ENCODE measurements at places on chromosomes 7 and 10. TPM values are rescaled to one million over a fixed set of nuclear protein-coding genes. Genes with fewer than 3 reads are reported as not detected.

Gene PBLD
- 2.2 TPM for total RNA-seq

GRCh38 chr7:144720149-144720548 lies 115.7 kb downstream of the TPK1 start:
- no peak for DNase-seq

Gene GUSB
- 101 TPM for total RNA-seq

DNA sequence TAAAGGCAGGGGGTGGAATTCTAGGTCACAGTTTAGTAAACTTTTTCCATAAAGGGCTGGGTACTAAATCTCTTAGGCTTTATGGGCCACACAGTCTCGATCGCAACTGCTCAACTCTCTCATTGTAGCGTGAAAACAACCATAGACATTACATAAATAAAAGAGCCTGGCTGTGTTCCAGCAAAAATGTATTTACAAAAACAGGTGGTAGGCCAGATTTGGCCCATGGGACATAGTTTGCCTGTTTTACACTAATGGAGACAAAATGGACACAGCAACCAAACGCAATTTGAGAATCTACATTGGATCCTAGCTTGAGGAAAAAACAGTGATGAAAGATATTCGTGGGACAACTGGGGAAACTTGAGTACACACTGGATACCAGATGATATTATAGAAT lies 23.2 kb upstream of the MALSU1 start:
- no peak for DNase-seq

Gene CNNM1
- total RNA-seq, result not detected

Gene IFRD1
- total RNA-seq, result 75.3 TPM

- DNase-seq, result no peak
Measured at GRCh38 chr7:26356929-26357798, 65.5 kb downstream of the SNX10 start.

Gene AKR1C1
- total RNA-seq, result 75.9 TPM

GRCh38 chr7:128889121-128889520 lies 21.4 kb downstream of the KCP start:
- no peak for DNase-seq

Gene CPA1
- 9.7 TPM for total RNA-seq

Gene AS3MT
- total RNA-seq, result 0.29 TPM

- DNase-seq, result no peak
Measured at GRCh38 chr7:5404421-5404826, 19.2 kb downstream of the TNRC18 start.

- no peak for DNase-seq
Measured at GRCh38 chr7:85023916-85024315, 162.9 kb downstream of the SEMA3D start.

Gene UPK3B
- 0.38 TPM for total RNA-seq

Gene ANKRD7
- not detected for total RNA-seq

GRCh38 chr7:40749877-40750276 lies 615.1 kb downstream of the SUGCT start:
- no peak for DNase-seq

DNA sequence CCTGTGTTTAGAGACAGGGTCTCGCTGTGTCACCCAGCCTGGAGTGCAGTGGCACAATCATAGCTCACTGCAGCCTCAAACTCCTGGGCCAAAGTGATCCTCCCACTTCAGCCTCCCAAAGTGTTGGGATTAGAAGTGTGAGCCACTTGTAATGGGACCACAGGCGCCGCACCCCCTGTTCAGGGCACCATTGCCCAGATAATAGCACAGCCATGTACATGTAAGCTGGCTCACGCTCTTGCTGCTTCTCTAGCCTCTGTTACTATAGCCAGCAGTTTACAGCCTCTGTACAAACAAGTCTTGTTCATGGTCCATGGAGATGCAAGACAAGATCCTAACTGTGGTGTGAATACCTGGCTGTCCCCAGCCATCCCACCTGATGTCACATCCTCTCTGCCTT lies 4.2 kb upstream of the MLXIPL start:
- DNase-seq, result no peak

DNA sequence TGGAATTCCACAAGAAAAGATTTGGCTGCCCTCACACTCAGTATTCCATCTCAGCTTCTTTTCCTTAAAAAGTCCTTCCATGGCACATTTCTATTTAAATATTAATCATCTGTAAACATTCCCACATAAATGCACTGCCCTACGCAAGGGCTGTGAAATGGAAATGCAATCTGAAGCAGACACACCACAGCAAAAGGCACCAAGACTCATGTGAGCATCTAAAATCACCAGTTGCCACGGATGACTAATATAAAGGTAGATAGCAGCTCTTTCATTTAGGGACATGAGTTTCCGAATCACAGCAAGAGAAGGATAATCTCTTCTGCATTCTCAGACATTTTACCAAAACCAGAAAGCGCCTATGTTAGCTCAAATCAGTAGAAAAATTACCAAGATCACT lies 31.6 kb downstream of the COA1 start:
- DNase-seq, result no peak

Gene TRIM56
- 29.7 TPM for total RNA-seq

Gene ADCYAP1R1
- total RNA-seq, result not detected

DNA sequence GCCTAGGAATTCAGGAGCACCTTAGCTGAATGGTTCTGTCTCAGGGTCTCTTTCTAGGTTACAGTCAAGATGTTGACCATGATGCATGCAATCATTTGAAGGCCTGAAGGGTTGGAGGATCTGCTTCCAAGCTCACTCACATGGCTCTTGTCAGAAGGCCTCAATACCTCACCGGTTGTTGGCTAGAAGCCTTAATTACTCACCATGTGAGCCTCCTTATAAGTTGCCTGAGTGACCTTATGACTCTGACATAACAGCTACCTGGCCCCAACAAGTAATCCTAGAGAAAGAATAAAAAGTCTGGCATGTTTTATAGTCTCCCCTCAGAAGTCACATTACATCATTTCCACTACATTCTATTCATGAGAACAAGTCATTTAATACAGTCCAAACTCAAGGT lies 3.4 kb upstream of the C1GALT1 start:
- DNase-seq, result no peak

DNA sequence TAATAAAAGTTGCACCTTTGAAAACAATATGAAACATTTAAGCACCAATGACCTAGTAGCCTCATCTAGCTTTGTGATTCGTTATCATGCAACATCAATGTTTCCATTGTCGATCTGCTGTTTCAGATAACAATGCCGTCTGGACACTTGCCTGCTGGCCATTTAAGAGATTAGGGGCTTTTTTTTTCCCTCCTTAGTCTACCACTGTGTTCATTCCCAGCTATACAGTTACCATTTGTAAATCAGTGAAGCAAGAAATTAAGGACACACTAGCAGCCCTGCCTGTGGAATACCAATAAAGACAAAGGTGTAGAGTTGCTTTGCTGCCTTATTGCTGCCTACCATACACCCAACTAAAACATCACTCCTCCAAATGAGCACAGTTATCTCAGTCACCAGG lies 37.6 kb upstream of the MYO3A start:
- DNase-seq, result no peak

Gene SPACDR
- 1.2 TPM for total RNA-seq

Gene EPO
- not detected for total RNA-seq

- DNase-seq, result no peak
Measured at GRCh38 chr7:78173666-78174065, 375.1 kb downstream of the PHTF2 start.

DNA sequence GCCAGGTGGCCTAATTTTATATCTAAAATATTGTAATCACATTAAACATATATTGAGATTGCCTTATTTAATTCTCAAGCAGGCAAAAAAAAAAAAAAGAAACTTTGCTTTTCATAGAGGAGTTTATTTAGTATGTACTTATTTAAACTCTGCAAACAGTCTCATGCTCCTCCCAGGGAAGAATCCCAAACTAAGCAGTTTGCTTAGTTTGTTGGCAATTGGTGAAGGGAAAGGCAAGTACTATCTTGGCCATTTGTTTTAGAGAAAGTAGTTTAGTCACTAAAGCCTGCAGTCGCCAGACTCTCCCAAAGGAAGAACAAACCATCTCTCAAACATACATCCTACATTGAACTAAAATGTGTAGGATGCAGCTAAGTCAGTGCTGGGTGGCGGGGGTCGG lies 226.8 kb downstream of the CDC14C start:
- DNase-seq, result no peak

Gene TFPI2
- 0.11 TPM for total RNA-seq

Gene CPN1
- total RNA-seq, result 0.09 TPM

Gene TMEM139
- 1.5 TPM for total RNA-seq

Gene OR2A5
- not detected for total RNA-seq

DNA sequence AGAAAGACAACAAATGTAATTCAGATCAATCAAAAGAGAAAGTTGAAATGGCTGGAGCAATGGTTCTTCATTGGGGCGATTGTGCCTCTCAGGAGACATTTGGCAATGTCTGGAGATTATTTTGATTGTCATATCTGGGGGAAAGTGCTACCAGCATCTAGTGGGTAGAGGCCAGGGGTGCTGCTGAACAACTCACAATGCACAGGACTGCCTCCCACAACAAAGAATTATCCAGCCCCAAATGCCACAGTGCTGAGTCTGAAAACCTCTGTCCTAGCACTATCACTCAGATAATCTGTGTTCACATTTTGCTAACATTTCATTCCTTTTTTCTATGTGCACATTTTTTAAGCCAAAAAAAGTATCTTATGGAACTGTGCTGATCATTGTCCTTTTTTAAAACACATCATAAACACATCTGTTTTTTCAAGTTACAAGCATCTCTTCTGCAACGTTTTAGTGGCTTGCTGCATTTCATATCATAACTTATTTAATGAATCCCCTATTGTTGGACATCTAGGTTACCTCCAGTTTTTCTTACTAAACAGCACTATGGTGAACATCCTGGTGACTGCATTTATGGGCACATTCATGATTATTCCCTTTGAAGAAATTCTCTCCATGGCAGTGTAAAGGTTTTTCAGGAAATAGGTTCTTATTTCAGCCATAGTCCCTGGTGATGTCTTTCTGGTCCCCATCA lies 114.2 kb downstream of the C10orf105 start:
- no peak for DNase-seq

DNA sequence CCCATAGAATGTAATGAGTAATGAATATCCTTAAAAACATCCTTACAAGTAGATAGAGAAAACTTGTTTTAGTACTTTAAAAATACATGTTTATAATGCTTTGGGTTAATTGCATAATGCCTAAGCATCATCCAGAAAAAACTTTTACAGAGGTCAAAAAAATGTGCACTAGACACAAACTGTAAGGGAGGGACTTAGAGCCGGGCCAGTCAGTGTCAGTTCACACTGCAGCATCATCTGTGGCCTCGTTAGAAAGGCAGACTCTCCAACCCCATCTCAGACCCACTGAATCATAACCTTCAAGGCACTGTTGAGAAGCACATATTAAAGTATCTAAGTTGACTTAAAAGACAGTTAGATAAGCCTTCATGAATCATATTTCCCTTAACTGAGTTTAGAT lies 230.1 kb upstream of the PRPS1L1 start:
- no peak for DNase-seq

Gene CALML3
- total RNA-seq, result not detected

Gene FAM131B
- total RNA-seq, result 0.04 TPM

GRCh38 chr10:851901-852300 lies 79.6 kb downstream of the LARP4B start:
- no peak for DNase-seq

- no peak for DNase-seq
Measured at GRCh38 chr7:49425277-49425818, 348.1 kb upstream of the VWC2 start.

- no peak for DNase-seq
Measured at GRCh38 chr7:105219771-105220160, 169.0 kb downstream of the SRPK2 start.

GRCh38 chr7:1055956-1056784 lies 11.8 kb downstream of the GPR146 start:
- DNase-seq, result no peak

Gene MUC12
- total RNA-seq, result 1.1 TPM

DNA sequence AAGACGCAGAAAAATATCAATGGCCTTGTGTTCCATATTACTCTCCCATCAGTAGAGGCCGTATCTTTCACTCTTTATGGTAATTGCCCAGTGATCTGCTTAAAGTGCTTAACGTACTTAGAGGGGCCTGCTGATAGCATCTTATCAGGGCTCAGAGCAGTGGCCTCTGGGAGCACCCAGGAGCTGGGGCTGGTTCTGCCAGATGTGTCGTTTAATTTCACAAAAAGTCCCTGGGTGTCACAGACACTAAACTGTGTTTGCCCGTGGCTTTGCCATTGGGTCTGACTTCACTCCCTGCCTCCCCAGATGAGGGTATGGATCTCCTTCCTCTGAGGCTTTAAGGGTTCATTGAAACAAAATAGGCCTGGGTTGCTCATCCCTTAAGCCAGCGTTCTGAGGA lies 435.3 kb downstream of the GATA3 start:
- no peak for DNase-seq

DNA sequence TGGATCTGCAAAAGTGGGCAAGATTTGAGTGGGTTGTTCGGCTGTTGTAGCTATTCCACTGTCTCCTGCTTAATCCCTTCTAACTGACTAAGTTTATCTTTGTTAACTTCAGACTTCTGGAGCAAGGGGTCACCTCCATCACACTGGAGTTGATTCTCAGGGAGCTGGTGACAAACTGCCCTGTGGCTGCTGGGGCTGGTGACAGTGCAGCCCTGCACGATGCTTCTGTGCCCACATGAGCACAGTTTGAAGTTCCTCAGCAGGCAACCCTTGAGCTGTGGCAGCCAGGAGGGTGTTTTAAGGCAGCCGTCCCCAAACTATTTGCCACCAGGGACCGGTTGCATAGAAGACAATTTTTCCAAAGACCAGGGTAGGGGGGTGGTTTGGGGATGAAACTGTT lies 40.5 kb downstream of the ADRB1 start:
- no peak for DNase-seq

GRCh38 chr10:106996510-106996909 lies 168.0 kb downstream of the SORCS1 start:
- DNase-seq, result peak; percentile 48

DNA sequence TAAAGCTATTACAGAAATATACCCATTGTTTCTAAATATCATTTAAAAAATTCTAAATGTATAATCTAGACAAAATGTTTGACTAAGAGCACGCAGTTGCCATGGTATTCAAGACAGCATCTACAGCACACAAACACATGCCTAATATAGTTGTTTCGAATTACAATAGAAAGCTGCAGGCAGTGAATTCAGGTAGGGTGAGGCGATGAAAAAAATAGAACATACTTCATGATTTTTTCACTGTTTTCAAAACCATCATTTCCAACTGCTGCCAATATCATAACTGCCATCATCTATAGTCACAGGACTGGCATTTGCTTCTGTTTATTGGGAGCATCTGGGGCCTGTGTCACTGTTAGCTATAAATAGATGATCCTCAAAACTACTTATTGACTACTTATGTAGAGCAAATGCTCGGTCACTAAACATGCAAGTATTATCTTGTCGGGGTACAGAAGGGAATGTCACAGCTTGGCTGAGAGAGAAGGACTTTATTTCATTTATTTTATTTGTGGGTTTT lies 34.4 kb upstream of the OTUD1 start:
- DNase-seq, result no peak

Gene CHCHD1
- total RNA-seq, result 54.9 TPM

GRCh38 chr10:86030312-86030711 lies 336.3 kb downstream of the GRID1 start:
- no peak for DNase-seq

Gene GPR85
- 4.6 TPM for total RNA-seq
